Mesothelial cell of epicardium (in vitro differentiated cells): ENCODE measurements at places on chromosomes 13 and 19.

GRCh38 chr13:57837801-57838200 is 206.3 kb downstream of the PCDH17 start:
- no peak for DNase-seq

GRCh38 chr13:49791711-49792549 is 552 bp downstream of the KPNA3 start:
- DNase-seq: peak; percentile 67

DNA sequence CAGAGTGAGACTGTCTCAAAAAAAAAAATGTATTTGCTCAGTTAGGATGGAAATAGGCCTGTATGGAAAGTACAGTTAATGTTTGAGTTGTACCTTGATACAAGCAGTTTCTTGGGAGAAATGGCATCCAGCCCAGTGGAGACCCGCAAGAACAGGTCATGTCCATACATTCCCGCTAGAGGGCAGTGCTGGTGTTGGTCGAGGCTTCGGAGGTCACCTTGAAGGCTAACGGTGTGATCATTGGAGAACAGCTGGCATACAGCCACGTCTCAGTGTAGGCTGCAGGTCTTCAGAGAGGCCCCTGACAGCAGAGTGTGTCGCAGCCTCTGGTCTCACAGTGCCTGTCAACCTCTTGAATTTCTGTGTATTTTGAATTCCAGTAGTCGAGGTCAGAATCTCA is 7.5 kb downstream of the ZNF610 start:
- DNase-seq: peak; percentile 74

DNA sequence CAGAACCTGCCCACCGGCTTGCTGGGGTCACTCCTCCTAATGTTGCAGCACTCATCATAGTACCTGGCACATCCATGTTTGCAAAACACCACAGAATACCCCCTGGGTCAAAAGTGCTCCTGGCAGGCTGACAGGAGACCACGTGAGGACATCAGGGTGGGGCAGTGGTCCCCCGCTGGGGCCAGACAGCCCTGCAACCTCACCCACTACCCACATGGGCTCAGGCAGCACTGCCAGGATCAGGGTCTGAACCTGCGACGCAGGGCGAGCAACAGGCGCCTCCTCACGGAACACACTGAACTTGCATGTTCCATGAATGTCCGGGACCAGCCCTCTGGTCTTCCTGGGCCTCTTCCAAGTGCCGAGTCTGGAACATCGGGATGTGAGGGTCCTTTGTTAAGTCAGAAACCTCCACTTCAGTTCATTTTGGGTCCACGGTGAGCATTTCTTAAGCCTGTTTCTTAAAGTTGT is 1.4 kb upstream of the SLC7A9 start:
- no peak for DNase-seq

DNA sequence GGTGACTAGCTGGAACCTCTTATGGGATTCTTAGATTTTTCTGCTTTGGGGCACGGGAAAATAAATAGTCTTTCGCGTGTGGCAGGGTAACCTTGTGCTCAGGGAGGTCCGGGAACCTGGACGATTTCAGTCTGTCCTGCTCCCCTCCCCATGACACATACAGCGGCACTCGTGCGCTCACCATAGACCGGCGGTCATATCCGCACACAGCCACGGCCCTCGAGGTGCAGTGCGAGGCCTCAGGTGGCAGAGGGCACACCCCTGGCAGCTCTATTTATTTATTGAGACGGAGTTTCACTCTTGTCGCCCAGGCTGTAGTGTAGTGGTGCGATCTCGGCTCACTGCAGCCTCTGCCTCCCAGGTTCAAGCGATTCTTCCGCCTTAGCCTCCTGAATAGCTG is 3.0 kb downstream of the ONECUT3 start:
- no peak for DNase-seq

DNA sequence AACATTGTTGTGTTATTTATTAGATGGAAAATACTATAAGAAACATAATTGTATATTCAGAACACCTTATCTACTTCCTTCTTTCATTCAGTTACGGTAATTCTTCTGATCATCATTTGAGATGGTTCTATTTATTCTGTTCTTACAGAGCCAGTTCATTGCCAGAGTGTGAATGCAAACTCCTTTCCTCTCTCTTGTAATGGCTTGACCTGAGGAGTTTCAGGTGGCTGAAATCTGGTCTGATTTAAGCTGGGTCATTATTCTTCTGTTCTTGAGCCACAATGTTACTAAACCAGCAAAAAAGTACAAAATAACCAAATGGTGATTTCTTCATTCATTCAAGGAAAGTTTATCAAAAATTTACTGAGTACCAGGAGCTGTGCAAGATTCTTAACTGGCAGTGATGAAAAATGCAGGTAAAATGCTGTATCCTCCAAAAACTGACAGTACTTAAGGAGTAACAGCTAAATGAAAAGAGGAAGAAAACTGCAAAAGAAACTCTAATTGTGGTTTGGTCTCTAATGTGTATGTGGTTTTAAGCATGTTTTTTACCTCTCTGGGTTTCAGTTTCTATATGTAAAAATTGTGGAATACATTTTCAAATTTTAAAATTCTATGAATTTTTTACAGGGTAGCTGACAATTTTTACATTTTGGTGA is 182.4 kb upstream of the UFM1 start:
- DNase-seq: no peak
